ENCODE measurements at places on chromosomes 5 and 9. TPM values are rescaled to one million over a fixed set of nuclear protein-coding genes. Genes with fewer than 3 reads are reported as not detected.

DNA sequence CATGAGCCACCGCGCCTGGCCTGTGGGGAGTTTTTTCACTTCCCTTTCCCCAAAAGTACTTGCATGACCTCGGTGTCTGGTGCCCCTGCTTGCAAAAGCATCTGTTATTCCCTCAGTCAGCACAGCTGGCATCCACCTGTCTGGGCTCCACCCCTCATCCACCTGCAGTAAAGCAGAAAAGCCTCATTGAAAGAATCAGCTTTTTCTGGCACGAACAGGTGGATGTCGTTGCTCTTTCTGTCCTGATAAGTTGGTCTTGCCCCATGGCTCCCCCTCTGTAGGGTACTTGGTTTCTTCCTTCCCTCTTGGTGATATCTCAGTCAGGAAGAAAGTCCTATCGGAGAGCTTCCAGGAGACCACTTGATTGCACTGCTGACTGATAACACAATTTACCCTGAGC lies 37.4 kb downstream of the WWC1 start:
- no peaks in the 10 kb centered on the region for H3K4me1 ChIP-seq
- H3K27ac ChIP-seq, result no peak overlapping the region
- DNase-seq, result no peak
- no peaks in the 10 kb centered on the region for H3K36me3 ChIP-seq
- H3K4me3 ChIP-seq, result no peak overlapping the region
- peaks cover 19% of the 10 kb centered on the region for H3K27me3 ChIP-seq

DNA sequence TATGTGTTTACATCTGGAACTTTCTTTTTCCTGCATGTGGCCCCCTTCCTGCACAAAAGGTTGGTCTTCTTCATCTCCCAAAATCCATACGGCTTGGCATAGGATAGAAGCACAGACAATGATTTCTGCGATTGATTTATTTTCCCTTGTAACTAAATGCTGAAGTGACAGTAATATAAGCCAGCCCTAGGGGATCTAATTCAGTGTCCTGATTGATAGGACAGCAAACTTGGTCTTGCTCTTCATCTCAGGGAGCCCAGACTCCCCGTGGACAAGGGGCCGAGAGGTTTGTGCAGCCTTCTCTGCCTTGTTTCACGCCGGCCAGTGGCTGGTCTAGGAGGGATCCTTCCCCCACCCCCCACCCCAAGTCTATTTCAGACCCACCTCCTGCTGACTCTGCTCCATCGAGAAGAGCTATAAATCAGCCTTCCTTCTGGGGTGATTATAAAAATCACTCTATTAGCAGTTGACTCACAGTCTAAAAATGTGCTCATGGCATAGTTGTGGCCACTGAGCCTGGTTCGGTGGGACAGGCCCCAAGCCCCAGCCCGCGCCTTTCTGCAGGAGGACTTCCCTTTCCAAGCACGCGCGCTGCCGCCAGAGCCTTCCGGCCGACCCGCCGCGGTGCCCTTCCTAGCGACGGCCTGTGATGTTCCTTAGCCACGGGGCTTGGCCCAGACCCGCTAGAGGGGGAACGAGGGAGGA lies 89.8 kb upstream of the COL5A1 start:
- no peaks in the 10 kb centered on the region for H3K4me1 ChIP-seq
- peaks cover 18% of the 10 kb centered on the region for H3K27me3 ChIP-seq
- DNase-seq, result no peak
- no peak overlapping the region for H3K4me3 ChIP-seq

GRCh38 chr9:5876711-5877110 lies 14.0 kb upstream of the MLANA start:
- H3K36me3 ChIP-seq, result no peaks in the 10 kb centered on the region
- H3K4me3 ChIP-seq, result no peak overlapping the region
- H3K4me1 ChIP-seq, result peaks cover 26% of the 10 kb centered on the region
- no peak for DNase-seq
- H3K27ac ChIP-seq, result no peak overlapping the region

Gene SPINK4
- not detected for total RNA-seq

Data from naive thymus-derived CD8-positive, alpha-beta T cell (primary cell).